ENCODE measurements at places on chromosomes 5 and 9.

DNA sequence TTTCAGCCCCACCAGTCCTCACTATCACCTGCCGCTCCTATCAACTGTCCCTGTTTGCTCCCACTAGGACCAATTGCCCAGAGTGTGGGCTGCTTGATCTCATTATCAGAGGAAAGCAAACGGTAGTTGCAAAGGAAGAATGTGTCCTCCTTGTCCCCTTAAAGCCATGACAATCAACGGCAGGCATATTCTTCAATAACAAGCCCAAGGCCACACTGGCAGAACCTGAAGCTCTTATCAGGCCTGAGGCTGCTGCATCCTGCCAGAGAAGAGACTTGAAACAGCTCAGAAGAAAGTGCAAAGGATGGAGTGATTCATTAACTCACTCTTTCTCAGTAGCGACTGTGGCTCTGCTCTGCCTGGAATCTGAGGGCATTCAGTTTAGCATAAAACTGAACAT is 39.2 kb upstream of the MAN2A1 start:
- no peak for DNase-seq

GRCh38 chr9:33287087-33287490 is 3.2 kb upstream of the NFX1 start:
- DNase-seq = peak; percentile 16

DNA sequence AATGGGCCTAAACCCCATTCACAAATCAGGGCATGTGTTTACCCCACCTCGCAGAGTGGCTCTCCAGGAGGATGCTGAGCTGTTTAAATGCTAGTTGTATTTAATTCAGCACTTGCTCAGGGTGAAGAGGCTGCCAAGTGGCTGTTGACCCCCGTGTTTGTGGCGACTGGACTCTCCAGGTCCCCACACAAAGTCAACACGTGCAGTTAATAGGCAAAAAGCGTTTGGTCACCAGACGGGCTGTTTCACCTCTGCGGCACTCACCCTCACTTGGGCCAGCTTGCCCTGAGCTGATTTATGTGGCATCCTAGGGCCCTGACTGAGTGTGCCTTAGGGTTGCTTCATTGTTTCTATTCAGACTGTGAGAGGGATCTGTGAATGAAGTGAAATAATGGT is 152.3 kb downstream of the GAS1 start:
- DNase-seq = no peak

GRCh38 chr5:127851964-127852363 is 148.8 kb downstream of the CCDC192 start:
- no peak for DNase-seq

GRCh38 chr5:145848854-145849253 is 13.7 kb upstream of the PRELID2 start:
- no peak for DNase-seq

GRCh38 chr5:87399720-87400119 is 13.0 kb downstream of the CCNH start:
- DNase-seq = no peak

DNA sequence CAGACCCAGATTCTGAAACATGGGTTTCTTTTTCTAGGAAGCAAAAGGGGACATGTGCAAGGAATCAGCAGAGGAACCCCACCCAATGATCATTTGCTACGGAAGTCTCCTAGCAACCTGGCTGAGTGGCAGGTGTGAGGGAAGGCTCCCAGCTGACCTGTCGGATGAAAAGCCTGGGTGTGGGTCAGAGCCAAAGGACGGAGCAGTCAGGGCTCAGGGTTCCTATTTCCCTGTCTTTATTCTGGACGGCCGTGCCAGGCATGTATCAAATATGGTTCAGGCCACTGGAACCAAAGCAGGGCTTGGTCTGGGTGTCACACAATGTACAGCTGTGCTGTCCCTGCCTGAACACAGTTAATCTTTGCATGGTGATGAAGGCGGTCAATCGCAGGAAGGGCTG is 20.1 kb downstream of the STK10 start:
- DNase-seq = no peak

DNA sequence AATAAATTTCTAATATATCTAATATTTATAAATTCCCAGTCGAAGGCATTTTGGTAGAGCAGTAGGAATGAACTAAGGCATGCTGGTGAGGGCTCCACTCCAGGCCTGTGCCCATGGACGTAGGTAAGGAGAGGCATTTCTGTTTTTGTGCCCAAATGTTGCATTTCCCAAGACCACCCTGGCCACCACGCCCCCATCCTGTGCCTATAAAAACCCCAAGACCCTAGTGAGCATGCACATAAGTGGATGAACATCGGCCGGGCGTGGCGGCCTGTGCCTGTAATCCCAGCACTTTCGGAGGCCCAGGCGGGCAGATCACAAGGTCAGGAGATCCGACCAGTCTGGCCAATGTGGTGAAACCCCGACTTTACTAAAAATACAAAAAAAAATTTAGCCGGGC is 10.1 kb upstream of the MTMR12 start:
- no peak for DNase-seq

DNA sequence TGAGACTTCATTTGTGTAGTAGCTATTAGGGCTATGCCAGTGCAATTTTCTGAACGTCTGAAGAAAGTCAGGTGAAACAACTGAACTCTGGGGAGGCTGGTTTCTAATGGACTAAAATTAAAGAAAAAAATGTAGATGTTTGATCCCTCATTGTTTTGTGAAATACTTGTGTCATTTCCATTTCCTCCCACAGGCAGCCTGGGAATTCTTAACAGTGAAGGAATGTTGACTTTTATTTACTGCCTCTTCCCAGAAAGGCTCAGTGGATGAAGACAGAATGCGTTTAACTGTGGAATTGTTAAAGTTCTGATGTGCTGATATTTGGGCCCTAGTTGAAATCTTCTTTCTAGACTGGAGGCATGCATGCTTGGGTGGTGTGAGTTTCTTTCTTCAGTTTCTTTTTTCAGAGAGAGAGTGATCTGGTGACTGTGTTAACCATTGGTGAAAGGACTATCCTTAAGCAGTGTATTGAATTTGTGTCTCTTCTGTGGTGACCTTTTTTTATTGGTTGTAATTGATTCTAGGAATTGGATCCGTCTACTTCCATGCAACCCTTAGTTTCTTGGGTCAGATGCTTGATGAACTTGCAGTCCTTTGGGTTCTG is 15.5 kb downstream of the ACER2 start:
- DNase-seq = no peak

DNA sequence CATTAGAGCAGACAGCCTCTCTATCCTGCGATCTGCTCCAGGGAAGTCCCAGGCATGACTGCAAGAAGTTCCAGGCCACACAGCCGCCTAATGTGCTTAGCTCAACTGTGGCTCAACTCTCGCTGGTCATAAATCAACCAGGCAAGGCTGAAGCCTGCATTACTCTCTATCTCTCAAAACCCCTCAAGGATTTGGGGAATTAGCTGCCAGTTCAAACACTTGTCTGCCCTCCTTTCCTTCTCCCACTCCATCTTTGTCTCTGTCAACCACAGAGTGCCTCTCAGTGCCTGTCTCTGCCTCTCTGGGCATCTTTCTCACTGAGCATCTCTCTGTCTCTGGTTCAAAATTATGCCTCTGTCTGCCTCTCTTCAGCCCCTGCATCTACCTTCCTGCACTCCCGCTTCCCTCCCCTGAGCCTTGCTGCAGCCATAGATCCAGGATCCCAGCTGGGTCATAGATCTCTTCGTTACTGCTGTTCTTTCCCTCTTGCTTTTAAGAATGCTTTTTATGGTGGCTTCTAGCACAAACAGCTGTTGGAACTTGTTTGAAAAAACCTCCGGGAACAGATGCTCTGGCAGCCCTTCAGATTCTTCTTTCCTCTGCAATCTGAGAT is 27.9 kb upstream of the GALNT10 start:
- no peak for DNase-seq

DNA sequence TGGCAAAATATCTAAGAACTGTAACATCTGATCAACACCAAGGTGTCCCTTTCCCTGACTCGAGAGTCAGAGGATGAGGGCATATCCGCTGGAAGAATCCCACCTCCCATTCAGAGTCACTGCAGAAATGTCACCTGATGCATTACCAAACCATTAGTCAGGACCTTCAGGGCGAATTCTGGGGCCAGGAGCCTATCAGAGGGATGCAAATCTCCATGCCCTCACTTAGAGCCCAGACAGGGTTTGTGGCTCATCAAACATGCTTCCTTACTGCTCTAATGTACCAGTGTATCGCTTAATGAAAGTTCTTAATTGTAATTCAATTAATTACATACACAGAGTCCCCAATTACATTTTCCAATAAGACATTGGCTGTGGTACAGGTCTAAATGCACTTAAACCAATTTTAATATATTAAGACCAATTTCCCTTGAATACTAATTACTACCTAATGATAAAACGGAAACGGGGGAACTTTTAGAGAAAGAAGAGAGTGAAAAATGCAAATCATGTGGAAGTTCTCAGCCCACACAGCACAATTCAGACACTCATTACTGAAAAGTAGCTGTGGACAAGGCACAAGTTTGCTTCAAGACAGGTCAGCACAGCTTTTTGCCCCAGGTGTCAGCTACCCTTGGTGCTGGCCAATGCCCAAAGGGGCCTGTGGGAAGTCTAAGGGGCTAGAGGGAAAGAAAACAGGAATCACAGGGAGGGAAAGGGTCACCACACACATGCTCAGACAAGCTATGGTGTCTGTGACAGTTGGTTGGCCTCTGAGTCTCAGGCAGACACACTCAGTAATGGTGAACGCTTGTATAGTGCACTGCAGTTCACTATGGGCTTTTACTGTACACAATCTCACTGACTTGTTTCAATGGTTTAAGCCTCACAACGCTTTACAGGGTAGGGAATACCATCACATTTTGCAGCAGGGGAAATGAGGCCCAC is 211.6 kb downstream of the MAPKAP1 start:
- DNase-seq = no peak

DNA sequence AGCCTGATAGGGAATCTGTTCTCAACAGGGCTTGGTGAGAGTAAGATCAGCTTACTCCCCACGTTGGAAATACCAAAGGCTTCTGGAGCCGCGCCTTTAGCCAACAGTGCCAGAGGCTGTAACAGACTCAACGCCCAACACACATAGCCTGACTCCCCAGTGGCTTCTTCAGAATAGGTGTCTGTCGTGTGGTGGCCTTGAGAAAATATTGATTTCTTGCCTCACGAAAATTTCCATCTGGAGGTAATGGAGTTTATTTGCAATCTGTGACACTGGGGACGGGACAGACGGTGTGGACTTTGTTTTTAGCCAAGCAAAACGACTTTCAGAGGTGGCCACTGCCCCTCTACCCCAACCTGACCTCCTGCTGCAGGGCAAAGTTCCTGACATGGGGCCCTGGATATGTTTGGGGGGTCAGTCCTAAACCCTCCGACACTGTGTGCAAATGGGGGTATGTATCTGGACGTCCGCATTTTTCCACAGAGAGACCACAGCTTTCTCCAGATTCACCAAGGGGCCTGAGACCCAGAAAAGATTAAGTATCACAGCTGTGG is 189.3 kb downstream of the CDK5RAP2 start:
- no peak for DNase-seq

- DNase-seq = no peak
Observed at GRCh38 chr5:40775846-40776657, 20.3 kb upstream of the TTC33 start.

GRCh38 chr5:33300209-33300742 is 140.5 kb upstream of the TARS1 start:
- no peak for DNase-seq

DNA sequence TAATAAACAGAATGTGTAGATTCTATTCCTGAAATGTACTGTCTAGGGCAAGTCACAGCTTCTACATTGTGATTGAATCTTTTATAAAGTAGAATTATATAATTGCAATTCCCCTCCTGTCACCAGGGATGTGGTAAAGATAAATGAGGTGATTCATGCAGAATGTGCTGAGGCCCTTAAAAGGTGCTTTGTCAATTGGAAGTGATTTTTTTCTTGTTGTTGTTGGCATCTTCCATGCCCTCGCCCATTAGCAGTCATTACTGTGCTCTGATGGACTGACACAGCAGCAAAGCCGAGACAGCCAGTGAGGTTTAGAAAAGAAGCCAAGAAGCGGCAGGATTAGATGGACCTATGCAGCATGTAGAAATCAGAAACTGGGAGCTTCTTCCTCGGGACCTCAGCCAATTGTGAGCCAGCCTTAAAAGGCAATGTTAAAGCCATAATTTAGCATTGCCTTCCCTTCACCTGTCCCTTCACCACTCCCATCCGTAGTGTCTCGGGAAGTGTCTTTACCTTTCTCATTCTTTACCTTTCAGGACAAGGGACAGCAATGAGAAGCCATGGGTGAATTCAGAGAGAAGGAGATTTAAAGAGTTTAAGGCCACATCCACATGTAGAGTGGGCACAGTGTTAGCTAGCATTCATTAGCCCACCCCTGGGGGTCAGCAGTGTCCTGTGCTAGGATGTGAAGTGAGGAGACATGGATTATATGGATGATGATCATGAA is 257.8 kb downstream of the PLK2 start:
- DNase-seq = no peak

GRCh38 chr5:76165711-76166374 is 82.7 kb downstream of the SV2C start:
- no peak for DNase-seq

- DNase-seq = no peak
Observed at GRCh38 chr9:38380230-38380871, 12.2 kb upstream of the ALDH1B1 start.
